ENCODE measurements at places on chromosomes 16 and 17.

DNA sequence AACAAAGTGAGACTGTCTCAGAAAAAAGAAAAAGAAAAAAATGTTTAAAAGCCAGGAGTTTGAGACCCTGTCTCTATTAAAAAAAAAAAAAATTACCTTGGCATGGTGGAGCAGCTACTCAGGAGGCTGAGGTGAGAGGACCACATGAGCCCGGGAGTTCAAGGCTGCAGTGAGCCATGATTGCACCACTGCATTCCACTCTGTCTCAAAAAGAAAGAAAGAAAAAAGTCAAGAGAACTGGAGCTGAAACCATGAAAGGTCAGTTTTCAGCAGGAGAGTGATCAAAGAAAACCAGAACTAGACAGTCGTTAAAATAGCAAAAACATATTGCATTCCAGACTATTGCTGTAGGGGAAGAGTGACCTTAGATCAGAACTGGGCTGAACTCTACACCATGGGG lies 8.8 kb downstream of the QPRT start:
- no peak overlapping the region for H3K27ac ChIP-seq
- H3K4me3 ChIP-seq: no peak overlapping the region
- H3K4me1 ChIP-seq: peaks cover 22% of the 10 kb centered on the region
- no peaks in the 10 kb centered on the region for H3K36me3 ChIP-seq
- no peak for DNase-seq
- H3K27me3 ChIP-seq: no peaks in the 10 kb centered on the region

DNA sequence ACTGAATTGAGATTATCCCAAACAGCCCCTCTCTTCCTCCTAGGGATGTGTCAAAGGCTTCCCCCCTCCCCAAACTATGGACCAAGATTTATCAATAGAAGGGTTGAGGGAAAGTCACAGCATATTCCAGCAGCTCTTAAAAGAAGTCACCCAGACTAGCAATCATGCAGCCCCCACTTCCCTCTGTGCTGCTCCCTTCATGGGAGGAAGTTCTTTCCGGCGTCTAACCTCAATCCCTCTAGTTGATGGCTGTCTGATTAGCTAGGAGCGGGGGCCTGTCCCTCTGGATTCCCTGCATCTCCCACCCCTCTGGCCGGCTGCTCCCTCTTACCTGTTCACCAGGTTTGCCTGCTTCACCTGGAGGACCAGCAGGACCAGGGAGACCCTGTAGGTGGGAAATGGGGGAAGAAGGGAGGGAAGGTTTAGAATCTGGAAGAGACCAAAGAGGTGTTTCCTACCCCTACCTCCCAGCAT lies 9.2 kb downstream of the COL1A1 start:
- no peaks in the 10 kb centered on the region for H3K36me3 ChIP-seq
- no peaks in the 10 kb centered on the region for H3K27me3 ChIP-seq
- no peak overlapping the region for H3K4me3 ChIP-seq
- no peak overlapping the region for H3K27ac ChIP-seq
- no peaks in the 10 kb centered on the region for H3K4me1 ChIP-seq
- no peak for DNase-seq

GRCh38 chr16:54048586-54049495 lies 237.7 kb downstream of the IRX3 start:
- no peaks in the 10 kb centered on the region for H3K27me3 ChIP-seq
- DNase-seq: peak; percentile 20
- H3K4me1 ChIP-seq: peaks cover 38% of the 10 kb centered on the region

DNA sequence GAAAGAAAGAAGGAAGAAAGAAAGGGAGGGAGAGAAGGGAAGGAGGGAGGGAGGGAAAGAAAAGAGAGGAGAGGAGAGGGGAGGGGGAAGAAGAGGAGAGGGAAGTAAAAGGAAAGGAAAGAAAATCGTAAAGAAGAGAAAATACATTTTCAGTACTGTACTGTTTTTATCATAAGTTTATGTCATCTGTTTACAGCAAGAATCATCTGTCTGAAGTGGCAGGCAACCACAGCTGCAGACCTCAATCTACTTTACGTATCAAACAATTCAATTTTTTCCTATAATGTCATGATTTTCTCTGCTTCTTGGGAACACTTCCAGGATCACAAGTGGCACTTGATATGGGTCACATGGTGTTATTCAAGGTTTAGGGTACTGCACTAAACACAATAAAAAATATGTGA lies 58.3 kb downstream of the USP32 start:
- H3K27ac ChIP-seq: no peak overlapping the region
- DNase-seq: no peak
- no peaks in the 10 kb centered on the region for H3K27me3 ChIP-seq
- H3K36me3 ChIP-seq: peaks cover 20% of the 10 kb centered on the region
- no peaks in the 10 kb centered on the region for H3K4me1 ChIP-seq

DNA sequence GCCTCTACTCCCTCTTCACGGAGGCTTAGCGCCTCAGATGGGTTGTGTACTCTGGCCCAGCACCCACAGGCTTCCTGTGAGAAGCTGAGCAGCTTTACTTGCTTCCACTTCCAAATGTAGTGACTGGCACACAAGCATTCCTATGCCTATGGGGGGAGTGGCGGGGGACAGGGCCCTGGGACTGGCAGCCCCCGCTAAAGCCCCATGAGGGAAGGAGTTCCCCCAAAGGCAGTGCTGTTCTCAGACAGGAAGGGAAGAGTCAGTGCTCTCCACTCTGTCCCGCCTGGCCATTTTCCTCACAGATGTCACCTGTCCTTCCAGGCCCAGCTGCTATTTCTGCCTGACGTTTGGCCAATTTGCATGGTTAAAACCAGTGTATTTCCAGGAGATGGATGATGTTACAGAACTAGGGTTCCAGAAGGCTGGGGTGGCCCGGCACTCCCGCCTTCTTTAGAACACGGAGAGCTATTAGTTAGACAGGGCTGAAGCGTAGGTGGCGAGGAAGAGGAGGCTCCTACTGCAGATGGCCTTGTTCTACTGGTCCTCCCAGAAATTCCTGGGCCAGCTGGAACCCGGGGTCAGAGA lies 83.9 kb upstream of the FBXO47 start:
- H3K4me1 ChIP-seq: no peaks in the 10 kb centered on the region
- H3K27ac ChIP-seq: no peak overlapping the region
- no peak overlapping the region for H3K4me3 ChIP-seq
- no peak for DNase-seq
- H3K27me3 ChIP-seq: no peaks in the 10 kb centered on the region
- H3K36me3 ChIP-seq: no peaks in the 10 kb centered on the region

DNA sequence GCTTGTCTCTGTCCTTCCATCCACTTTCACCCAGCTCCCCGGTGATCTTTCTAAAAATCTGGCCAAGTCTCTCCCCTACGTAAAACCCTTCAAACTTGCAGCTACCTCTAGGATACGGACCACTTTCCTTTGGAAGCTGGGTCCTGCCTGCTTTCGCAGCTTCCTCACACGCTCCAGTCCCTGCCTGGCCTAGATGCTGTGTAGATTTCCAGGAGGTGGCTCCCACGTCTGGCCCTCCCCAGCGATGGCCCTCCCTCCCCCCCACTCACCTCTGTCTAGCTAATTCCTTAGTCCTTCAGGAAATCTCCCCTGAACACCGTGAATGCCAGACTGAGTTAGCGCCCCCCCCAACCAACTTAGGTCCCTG lies 579 bp upstream of the LRRC59 start:
- DNase-seq: no peak
- H3K4me1 ChIP-seq: peaks cover 20% of the 10 kb centered on the region
- H3K27me3 ChIP-seq: no peaks in the 10 kb centered on the region
- peak overlapping the region; percentile 98 for H3K4me3 ChIP-seq
- H3K27ac ChIP-seq: no peak overlapping the region

- peaks cover 30% of the 10 kb centered on the region for H3K4me1 ChIP-seq
- no peak overlapping the region for H3K4me3 ChIP-seq
- peak; percentile 67 for DNase-seq
- H3K27ac ChIP-seq: no peak overlapping the region
- H3K36me3 ChIP-seq: no peaks in the 10 kb centered on the region
These were observed 46.9 kb upstream of the SIAH1 start for GRCh38 chr16:48432136-48432535.

Data from common myeloid progenitor, CD34-positive (primary cell).